ENCODE measurements at places on chromosomes 5 and 9. TPM values are rescaled to one million over a fixed set of nuclear protein-coding genes. Genes with fewer than 3 reads are reported as not detected.
A peak's percentile ranks its signal among the peaks of the same experiment; 100 is the strongest.

DNA sequence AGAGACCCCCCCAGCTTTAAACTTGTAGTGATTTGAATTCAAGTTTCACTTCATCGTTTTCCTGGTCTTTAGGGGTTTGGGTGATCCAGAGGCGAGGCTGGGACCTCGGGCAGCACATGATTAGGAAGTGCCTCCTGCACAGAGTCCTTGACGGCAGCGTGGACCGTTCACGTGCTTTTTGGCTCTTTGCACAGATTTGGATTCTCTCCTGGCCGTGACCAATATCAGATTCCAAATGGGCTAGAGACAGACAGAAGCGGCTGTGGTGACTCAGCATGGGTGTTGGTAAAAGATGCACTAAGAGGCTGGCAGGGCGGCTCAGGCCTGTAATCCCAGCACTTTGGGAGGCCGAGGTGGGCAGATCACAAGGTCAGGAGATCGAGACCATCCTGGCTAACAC lies 117.2 kb upstream of the CACNA1B start:
- H3K27me3 ChIP-seq: no peaks in the 10 kb centered on the region
- H3K36me3 ChIP-seq: no peaks in the 10 kb centered on the region
- H3K4me1 ChIP-seq: no peaks in the 10 kb centered on the region
- H3K27ac ChIP-seq: no peak overlapping the region

GRCh38 chr9:4327504-4328191 lies 27.8 kb upstream of the GLIS3 start:
- H3K36me3 ChIP-seq: no peaks in the 10 kb centered on the region
- no peaks in the 10 kb centered on the region for H3K27me3 ChIP-seq
- H3K4me1 ChIP-seq: no peaks in the 10 kb centered on the region

DNA sequence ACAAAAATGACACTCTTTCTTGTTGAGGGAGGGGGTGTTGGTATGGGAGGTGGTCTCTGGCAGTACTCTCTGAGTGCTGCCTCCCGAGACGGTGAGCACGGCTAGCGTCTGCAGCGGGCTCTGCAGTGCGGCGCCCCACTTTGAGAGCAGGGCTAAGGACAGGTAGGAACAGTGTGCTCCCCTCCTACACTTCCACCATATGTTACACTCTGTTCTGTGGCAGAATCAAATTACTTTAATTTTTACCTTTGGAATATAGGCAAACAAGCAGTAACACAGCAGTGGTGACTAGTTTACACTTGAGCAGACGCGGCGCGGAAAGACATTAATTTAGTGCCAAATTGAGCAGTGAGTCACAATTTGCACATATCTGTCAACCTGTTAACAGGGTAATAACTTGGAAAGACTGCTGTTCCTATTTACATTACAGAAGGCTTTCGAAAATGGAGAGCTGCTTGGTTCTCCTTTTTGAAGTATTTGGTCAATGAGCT lies 136.3 kb downstream of the MED27 start:
- no peaks in the 10 kb centered on the region for H3K27me3 ChIP-seq
- no peaks in the 10 kb centered on the region for H3K36me3 ChIP-seq
- no peak overlapping the region for H3K4me3 ChIP-seq
- no peak overlapping the region for H3K27ac ChIP-seq
- DNase-seq: no peak
- H3K4me1 ChIP-seq: no peaks in the 10 kb centered on the region

BTNL9 gene
- total RNA-seq: not detected

CRHBP gene
- not detected for total RNA-seq

GRCh38 chr5:5141625-5142525 lies 1.7 kb downstream of the ADAMTS16 start:
- no peak overlapping the region for H3K4me3 ChIP-seq
- H3K4me1 ChIP-seq: peaks cover 20% of the 10 kb centered on the region
- no peak overlapping the region for H3K27ac ChIP-seq
- DNase-seq: peak; percentile 60
- H3K27me3 ChIP-seq: no peaks in the 10 kb centered on the region
